ENCODE measurements at places on chromosomes 1 and 21.
A peak's percentile ranks its signal among the peaks of the same experiment; 100 is the strongest.

- DNase-seq = no peak
Measured at GRCh38 chr1:160630523-160631451, 16.1 kb downstream of the SLAMF1 start.

- no peak for DNase-seq
Measured at GRCh38 chr1:163512349-163512989, 190.7 kb downstream of the NUF2 start.

DNA sequence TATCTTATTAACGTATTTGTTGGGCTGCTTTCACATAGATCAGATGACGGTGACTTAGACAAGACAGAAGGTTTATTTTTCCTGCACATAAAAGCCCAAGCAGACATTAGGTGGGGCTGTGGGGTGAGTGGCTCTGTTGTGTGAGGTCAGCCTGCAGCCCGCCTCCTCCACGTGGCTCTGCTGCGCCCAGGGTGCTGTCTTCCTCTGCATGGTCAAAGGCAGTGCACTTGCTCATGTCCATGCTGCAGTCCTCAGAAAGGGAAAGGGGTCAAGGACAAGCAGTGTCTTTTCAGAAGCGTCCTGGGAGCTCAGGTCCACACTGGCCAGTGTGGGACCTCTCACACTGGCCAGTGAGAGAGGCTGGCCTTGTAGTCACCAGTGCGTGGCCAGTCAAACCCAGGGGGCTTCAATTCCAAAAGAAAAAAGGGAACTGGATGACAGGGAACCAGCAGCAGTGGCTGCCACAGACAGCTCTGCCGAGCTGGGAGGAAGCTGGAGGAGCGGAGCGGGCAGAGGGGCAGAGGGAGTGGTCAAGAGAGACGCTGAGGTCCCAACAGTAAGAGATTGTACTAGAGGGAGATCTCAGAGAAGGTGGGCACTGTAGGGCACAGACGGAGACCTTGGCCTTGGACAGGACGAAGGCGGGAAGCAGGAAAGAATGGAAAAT lies 35.9 kb upstream of the SLC45A1 start:
- DNase-seq = no peak

GRCh38 chr1:36094621-36095061 lies 5.9 kb downstream of the ADPRS start:
- no peak for DNase-seq

GRCh38 chr1:86573763-86574484 lies 27.0 kb downstream of the CLCA4 start:
- no peak for DNase-seq

- no peak for DNase-seq
Measured at GRCh38 chr1:234901491-234902049, 227.1 kb downstream of the TOMM20 start.

- DNase-seq = no peak
Measured at GRCh38 chr1:150551051-150551783, 2.0 kb downstream of the ADAMTSL4 start.

DNA sequence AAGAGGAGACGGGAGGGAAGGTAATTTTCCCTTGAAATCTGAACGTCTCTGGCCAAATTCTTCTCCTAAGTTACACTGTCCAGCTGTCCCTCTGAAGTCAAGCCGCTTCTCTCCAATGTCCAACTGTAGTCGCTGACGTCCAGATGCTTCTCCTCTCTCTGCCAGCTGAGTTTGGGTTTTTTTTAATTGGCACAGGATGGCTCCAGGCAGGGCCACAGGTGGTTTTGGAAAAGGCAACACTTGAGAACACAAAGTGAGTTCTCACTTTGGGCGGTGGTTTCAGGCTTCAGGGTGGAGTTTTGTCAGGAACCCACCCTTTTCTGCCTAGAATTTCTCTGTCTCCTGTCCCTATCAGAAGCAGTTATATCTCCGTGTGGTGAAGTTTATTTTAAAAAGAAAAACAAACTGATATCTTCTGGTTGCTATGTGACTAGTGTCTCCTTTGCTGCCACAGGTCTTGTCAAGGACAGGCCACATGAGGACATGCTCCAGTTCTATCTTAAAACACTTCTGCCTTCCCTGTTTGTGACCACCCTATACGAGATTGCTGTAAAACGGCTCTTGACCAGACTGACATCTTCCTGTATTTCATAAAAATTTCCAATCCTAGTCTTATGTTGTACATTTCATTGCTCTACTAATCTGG lies 472.3 kb upstream of the ADGRL4 start:
- DNase-seq = no peak

GRCh38 chr1:113692824-113693431 lies 66.4 kb downstream of the PHTF1 start:
- no peak for DNase-seq

DNA sequence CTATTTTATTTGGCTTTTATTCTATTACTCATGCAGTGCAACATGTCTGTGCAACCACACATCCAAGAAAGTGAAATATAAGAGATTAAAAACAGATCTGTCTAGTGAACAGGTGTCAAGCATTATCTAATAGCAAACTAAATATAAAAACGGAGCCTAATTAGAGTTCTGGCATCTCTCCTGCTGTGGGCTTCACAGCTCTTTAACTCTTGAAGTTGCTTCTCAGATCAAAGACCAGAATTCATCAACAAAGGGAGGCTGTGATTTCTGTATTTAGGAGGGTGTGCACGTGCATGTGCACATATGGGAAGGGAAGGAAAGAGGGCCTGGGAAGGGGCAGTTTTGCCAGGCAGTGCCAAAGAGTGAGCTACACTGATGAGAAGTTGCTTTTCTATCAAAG lies 81.0 kb downstream of the MIS18A start:
- no peak for DNase-seq

GRCh38 chr1:2983706-2984398 lies 37.4 kb upstream of the ACTRT2 start:
- no peak for DNase-seq

DNA sequence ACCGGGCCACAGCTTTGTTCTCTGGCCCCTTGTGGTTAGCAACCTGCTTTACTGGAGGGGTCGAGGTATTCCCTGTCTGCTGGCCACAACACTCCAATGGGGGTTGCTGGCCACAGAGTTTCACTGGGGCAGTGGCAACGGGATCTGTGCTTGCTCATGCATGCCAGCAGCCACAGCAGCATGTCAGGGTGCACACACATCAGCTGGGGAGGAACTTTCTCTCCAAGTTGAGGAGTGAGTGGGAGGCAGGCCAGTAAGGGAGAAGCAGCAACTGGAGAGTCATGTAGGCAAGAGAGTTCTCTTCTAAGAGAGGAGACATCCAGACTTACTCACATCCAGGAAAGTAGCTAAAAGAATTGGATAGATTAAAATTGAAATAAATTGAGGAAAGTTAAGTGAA lies 38.0 kb downstream of the SAMD13 start:
- DNase-seq = no peak

- no peak for DNase-seq
Measured at GRCh38 chr1:84776639-84777038, 86.4 kb upstream of the SSX2IP start.

DNA sequence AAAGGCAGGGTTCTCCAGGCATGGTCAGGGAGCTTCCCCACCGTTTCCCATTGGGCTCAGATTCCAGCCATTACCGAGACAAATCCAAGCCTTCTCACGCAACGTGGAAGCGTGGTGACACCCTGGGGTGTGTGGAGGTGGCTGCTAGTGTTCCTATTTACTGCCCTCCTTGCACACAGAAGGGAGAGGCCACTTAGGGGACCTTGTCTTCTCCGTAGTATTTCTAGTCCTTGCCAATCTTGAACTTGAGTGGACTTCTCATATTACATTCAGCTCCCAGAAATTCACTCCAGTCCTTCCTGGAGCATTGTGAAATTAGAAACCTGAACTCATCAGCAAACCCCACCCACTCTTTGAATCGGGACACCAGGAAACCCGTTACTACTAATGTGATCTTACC lies 131.6 kb downstream of the AJAP1 start:
- no peak for DNase-seq

GRCh38 chr1:207039380-207040180 lies 7.0 kb upstream of the C1orf116 start:
- no peak for DNase-seq

DNA sequence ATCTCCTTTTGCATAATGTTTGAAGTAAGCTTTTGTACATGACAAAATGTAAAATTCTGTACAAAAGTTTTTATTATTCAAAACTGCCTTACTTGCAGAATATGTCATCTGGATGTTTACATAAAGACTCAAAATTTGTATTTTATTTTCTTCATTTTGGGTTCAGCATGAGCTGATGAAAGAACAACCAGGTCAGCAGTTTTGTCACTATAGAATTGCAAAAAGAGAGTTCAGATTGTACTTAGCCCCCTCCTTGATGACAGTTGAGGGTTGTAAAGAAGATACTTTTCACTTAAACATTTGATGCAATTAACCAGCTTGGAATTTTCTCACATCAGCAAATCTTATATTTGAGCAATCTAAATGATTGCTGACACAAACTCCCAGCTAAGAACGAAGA lies 669.3 kb downstream of the PLA2G4A start:
- DNase-seq = no peak

GRCh38 chr1:33273961-33274371 lies 17.7 kb downstream of the ZNF362 start:
- no peak for DNase-seq

- DNase-seq = no peak
Measured at GRCh38 chr1:13949546-13949945, 249.6 kb downstream of the PRDM2 start.

DNA sequence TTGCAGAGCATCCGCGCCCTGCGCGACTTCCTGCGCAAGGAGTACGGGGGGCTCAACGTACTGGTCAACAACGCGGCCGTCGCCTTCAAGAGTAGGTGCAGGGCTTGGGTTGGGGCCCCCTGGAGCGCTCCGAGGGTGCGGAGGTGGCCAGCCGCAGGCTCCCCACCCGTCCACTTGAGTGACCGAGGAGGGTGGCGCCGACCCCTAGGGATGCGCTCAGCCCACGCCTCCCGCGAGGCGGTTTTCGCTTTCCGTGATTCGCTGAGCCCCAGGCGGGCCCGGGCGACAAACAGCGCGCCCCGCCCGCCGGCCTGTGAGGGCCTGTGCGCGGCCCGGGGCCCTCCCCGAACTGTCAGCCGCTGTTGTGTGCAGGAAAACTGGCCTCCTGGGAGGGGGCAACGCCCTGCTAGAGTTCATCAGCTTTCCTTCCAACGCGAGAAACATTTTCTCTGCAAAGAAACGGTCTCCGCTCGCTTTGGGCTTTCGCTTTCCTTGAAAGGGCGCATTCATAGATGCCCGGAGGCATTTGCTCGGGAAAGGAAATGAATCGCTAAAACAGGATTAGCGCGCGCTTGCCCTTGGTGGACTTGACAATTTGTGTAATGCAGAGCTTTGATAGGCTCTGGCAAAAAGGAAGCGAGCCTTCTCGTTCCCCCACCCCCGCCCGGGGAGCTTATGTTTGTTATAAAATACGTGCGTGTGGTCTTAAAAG lies 668 bp downstream of the CBR3 start:
- peak; percentile 49 for DNase-seq

GRCh38 chr1:28439320-28439719 lies 66.5 kb upstream of the RCC1 start:
- DNase-seq = no peak

- no peak for DNase-seq
Measured at GRCh38 chr1:33893147-33893830, 29.4 kb downstream of the HMGB4 start.

DNA sequence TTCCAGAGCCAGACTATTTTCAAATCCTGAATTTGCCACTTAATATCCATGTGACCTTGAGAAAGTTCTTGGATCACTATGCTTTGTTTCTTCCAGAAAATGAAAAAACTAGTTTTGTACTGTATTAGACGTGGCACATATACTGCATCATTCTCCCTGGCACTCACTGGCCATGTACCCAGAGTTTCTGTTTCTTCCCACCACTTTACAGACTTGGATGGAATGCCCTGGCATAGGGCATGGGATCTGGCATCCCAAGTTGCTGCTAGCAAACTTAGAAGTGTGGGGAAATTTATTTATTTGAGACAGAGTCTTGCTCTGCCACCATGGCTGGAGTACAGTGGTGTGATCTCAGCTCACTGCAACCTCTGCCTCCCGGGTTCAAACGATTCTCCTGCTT lies 10.0 kb downstream of the KLF18 start:
- DNase-seq = no peak

- DNase-seq = no peak
Measured at GRCh38 chr21:25370311-25370744, 237.0 kb downstream of the MRPL39 start.

DNA sequence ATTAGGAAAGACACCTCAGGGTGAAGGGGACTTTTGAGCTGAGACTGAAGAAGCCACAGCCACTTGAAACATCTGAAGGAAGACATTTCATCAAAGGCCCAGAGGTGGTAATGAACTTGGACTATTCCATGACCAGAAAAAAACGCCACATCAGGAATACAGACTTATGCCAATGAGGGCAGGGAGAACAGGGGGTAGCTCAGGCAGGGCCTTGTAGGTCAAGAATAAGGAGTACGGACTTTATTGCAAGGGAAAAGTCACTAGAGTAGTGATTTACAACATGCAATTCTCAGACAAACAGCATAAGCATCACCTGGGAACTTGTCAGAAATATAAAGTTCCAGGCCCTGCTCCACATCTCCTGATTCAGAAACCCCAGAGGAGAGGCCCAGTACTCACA lies 11.8 kb downstream of the TP53BP2 start:
- DNase-seq = no peak

DNA sequence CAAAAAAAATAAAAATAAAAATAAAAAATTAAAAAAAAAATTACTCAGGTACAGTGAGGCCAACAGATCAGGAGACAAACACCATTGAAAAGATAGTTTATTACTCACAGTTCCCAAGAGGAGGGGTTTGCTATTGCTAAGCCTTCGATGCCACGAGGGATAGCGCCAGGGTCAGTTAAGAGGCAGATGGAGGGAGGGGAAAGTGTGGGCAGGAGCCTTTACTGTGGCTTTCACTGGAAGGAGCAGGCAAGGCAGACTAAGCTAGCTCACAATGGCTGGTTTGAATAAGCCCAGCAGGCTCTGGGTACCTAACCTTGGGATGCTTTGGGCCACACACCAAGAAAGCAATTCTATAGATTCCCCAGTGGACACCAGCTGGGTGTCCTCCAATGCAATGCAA lies 12.7 kb upstream of the RNF187 start:
- no peak for DNase-seq

- peak; percentile 93 for DNase-seq
Measured at GRCh38 chr1:21622466-21623315, 46.5 kb downstream of the RAP1GAP start.

- DNase-seq = no peak
Measured at GRCh38 chr1:2816786-2817185, 15.3 kb upstream of the TTC34 start.

DNA sequence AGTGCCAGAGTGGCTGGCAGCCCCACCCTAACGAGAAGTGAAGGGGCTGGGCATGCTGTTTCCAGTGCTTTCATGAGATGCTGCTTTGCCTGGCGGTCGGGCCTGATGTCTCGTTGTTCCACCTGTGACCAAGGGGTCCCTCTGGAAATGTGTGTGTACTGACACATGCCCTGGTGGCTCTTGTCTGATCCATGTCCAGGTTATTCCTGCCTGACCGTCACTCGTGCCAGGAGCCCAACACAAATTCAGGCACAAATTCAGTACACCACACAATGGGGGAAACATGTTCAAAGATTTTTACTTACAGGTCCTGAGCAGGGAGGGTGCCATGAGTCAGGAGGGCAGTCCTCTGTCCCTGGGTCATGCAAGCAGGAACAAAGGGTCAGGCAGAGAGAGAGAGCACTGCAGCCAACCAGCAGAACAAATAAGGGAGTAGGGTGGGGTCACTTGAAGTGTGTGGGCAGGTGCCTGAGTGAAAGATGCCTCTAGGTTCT lies 76.3 kb downstream of the ADARB1 start:
- no peak for DNase-seq

- DNase-seq = no peak
Measured at GRCh38 chr1:179808503-179808902, 65.4 kb downstream of the FAM163A start.

All from HuH-7.5 (cell line).